Activated CD4-positive, alpha-beta T cell treated with anti-CD3 and anti-CD28 coated beads for 1 hour (primary cell): ENCODE measurements at places on chromosomes 5 and 9.

DNA sequence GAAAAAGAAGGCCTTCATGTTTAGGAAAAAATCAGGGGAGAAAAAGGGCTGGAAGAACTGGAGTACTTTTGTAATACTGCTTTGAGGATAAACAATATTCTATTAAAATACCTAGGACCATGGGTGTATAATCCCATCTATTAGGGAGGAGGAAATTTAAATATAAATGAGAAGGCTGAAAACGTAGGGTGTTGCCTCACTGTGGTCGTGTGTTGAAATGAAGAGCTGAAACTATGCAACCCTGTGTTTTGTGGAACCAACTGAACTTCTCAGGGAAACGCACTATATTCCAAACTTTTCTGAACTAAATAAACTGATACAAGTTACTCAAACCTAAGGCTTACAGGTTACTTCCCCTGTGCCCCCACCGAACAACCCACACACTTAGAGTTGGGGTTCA, 4.5 kb upstream of the CNTLN start:
- no peak for DNase-seq

GRCh38 chr5:112070022-112070421, 313.0 kb upstream of the NREP start:
- no peak for DNase-seq

GRCh38 chr5:16784088-16784487, 152.0 kb downstream of the MYO10 start:
- DNase-seq, result no peak

GRCh38 chr5:52043137-52043536, 659.9 kb downstream of the ISL1 start:
- no peak for DNase-seq

GRCh38 chr9:127450243-127450760, 904 bp downstream of the RPL12 start:
- DNase-seq, result no peak

DNA sequence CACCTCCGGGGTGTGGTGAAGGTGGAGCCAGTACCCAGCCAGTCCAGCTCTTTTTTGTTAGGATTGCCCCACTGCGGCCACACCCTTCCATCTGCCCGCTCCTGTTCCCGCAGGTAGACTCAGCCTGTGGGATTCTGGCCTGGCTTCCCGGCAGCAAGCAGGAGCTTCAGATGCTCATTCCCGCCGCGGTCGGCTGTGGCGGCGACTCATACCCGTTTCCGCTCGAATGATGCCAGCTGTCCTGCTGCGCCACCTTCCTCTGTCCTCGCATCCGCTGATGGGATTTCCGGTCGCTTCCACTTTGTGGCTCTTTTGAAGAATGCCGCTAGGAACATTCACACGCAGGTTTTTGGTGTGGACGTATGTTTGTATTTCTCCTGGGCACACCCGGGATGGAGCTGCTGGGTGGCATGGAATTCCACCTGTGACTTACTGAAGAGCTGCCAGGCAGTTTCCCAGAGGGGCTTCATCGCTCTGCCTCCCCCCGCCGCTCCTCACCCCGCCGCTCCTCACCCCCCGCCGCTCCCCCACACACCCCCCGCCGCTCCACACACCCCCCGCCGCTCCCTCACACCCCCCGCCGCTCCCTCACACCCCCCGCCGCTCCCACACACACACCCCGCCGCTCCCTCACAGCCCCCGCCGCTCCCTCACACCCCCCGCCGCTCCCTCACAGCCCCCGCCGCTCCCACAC, 60.3 kb downstream of the TENT4A start:
- no peak for DNase-seq

DNA sequence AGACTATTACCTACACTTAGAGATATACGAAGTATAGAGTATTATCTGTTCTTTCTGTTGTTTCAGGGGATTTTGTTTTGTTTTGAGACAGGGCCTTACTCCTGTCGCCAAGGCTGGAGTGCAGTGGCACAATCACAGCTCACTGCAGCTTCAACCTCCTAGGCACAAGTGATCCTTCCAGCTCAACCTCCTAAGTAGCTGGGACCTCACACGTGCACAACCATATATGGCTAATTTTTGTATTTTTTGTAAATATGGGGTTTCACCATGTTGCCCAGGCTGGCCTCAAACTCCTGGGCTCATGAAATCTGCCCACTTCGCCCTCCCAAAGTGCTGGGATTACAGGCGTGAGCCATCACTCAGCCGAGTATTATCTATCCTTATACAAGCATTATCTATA, 45.9 kb downstream of the SUSD1 start:
- no peak for DNase-seq

- DNase-seq, result no peak
These were observed 654.4 kb upstream of the CDH6 start for GRCh38 chr5:30539004-30539634.

GRCh38 chr5:40315126-40315525, 364.6 kb upstream of the PTGER4 start:
- no peak for DNase-seq

- DNase-seq, result no peak
These were observed 1.1 kb upstream of the PITX1 start for GRCh38 chr5:135034963-135035677.

DNA sequence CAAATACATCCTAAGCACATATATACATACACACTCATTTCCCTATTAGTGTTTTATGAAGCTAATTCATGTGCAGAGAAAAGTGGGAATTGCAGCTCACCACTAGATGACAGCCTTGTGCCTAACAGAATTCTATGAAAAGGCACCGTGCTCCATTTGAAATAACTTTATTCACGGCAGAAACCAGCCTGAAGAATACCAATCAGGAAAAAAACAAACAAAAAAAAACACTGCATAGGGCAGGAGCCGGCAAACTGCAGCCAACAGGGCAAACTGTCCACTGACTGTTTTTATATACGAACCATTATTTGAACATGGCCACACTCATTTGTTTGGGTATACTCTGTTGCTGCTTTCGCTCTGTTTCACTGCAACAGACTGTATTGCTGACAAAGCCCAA, 33.6 kb downstream of the ERMP1 start:
- no peak for DNase-seq

DNA sequence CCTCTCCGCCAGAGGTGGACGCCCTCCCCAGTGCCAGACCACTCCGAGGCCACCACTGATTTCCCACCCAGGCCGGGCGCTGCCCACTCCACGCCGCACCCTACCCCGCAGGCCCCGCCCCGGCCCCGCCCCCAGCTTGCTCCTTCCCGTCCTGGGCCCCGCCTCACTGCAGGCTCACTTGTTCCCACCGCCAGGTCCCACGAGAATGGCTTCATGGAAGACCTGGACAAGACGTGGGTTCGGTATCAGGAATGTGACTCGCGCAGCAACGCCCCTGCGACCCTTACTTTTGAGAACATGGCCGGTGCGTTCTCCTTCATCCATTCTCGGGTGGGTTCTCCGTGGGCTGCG, 6.5 kb downstream of the LRRC26 start:
- no peak for DNase-seq

- DNase-seq, result peak; percentile 20
These were observed 26.9 kb upstream of the ADAM19 start for GRCh38 chr5:157602505-157602904.

DNA sequence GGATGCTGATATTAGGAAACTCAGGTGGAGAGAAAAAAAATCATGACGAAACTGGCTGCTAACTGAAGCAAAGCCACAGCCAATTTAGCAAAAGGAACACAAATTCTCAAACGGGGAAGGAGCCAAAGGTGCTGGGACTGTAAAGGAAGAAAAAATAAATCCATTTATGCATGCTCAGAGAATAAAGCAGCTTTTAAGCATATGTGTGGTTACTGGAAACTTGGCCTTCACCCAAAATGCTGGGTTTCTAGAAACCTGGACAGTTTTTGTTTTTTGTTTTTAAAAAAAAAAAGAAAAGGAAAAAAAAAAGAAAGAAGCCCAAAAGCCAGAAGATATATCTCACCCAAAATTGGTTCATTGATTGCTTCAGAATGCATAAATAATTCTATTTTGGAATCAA, 8.0 kb downstream of the WHRN start:
- DNase-seq, result no peak

DNA sequence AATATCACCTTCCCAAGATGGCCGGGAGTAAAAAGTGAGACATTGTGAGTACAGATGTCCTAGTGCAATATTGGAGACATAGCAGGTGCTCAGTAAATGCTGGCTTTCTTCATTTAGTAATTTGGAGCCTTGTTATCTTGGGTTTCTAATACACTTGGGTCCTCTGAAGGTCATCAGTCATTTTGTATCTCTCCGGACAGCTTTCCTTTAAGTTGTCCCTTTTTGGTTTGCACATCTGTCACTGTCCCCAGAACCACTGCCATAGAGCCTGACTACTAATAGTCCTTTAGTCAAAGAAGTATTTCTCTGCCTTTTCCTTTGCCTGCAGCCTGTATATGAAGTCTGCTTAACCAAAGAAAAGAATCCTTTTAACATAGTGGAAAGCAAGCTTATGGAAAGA, 7.8 kb upstream of the ANGPTL2 start:
- DNase-seq, result no peak

GRCh38 chr9:22009506-22009867, 382 bp upstream of the CDKN2B start:
- DNase-seq, result no peak

DNA sequence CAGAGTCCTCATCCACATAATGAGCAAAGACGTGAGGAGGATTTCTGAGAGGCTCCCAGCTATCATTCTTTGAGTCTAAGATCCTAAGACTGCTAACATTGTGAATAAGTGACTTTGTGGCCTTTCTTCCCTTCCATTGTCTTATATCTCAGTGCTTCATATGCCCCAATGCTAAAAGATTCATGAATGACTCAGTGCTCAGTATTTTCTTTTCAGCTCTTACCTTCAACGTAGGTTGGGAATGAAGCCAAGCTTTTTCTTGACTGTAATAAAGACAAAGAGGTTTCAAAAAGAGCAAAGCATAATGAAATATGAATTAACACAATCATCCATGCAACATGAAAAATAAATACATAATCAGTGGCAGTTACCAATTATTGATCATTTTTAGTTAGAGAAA, 146.4 kb downstream of the ENTREP1 start:
- no peak for DNase-seq

DNA sequence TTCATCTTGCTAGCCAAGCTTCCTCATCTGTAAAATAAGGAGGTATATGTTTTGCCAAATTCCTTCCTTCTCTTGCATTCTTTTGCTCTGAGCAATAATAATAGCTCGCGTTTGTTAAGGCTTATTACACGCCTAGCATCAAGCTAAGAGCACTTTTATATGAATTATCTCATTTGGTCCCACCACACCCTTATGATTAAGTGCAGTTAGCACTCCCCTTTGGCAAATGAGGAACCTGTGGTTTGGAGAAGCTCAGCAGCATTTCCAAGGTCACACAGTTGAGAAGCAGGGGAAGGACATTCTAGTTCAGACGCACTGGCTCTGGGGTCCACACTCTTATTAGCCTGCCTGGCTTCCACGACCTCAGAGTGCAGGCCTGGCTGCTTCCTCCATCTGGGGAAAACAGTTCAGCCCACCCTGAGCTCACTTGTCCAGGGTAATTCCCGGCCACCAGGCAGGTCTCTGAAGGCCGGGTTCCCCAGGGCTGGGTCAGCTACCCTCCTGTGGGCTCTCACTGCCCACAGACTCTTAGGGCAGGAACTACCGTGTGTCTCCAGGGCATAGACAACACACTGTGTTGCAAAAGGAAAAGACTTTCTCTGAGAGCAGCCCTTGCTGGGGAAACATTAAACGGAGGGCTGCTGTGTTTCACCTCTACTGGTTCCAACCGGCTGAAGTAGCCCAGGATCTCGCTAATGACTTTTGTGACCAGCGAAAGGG, 9.9 kb upstream of the FBP1 start:
- DNase-seq, result no peak

DNA sequence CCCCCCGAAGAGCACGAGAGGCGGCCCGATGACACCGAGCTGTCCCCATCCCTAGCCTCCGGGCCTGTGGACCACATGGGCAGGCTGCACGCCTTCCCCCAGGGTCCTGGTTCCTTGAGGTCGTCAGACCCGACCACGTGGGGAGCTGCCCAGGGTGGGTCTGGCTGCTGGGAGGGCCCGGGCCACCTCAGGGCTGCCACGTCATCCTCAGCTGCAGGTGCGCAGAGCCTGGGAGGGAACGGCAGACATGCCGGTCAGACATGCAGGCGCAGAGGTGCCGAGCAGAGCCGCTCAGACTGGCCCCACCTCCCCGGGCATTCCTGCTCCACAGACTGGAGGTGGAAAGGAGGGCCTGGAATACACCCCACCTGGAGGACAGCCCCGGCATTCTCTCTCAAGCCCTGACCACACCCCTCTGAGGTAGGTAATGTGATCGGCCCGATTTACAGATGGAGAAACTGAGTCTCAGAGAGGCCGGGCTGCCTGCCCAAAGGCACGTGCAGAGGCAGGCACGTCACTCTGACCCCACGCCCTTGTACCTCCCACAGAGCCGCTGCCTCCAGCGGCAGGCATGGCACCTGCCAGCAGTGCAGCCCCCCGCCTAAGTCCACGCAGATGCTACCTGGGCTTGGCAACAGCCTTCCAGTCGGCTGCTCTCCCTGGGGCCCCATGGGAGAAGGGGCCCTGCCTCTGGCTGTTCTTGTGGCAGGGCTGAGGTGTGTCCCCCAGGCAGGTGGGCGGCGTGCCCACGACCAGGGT, 649 bp downstream of the CCDC187 start:
- no peak for DNase-seq

- no peak for DNase-seq
These were observed 142.2 kb upstream of the KLF4 start for GRCh38 chr9:107631788-107632187.

DNA sequence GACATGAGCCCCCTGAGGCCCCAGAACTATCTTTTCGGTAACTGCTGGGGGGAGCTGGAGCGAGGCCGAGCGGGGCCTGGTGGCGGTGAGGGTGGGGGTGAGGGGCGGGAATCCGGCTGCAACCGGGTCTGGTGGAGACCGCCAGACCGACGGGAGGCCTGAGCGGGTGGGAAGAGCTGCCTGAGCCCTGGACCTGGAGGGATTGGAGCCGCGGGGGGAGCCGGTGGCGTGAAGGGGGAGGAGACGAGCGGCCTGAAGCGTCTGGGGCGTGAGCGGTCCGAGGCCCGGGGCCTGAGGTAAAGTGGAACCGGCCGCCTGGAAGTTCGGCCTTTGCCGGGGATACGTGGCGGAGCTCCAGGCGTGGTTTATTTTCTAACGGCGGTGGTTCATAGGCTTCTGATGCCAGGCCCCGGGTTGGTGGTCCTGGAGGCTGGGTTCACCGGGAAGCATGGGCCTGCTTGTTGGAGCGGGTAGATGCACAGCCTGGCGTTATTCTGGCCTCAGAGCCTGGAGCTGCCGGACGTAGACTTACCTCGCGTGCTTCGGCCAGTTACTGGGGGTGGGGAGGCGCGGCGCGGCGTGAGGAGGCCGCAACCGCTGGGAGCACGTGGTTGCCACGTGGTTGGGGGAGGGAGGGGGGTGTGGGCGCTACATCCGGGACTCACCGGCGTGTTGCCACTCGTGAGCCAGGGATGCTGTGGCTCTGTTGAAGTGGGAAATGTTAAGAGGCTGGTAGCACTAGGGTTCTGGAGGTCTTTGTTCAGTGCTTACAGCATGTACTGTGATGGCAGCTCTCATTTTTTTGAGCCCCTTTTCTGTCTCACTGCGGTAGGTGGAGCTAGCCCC, 544 bp downstream of the NPM1 start:
- DNase-seq, result peak; percentile 70

GRCh38 chr9:82363198-82363597, 374.6 kb downstream of the SPATA31D1 start:
- no peak for DNase-seq

GRCh38 chr5:34464829-34465228, 191.3 kb upstream of the RAI14 start:
- DNase-seq, result no peak
